T-helper 17 cell (primary cell): ENCODE measurements at places on chromosomes 5 and 9.

GRCh38 chr9:75692309-75692708 lies 198.2 kb upstream of the PCSK5 start:
- no peak for DNase-seq

- DNase-seq: no peak
Observed at GRCh38 chr9:109789556-109789955, 9.6 kb downstream of the PALM2AKAP2 start.

DNA sequence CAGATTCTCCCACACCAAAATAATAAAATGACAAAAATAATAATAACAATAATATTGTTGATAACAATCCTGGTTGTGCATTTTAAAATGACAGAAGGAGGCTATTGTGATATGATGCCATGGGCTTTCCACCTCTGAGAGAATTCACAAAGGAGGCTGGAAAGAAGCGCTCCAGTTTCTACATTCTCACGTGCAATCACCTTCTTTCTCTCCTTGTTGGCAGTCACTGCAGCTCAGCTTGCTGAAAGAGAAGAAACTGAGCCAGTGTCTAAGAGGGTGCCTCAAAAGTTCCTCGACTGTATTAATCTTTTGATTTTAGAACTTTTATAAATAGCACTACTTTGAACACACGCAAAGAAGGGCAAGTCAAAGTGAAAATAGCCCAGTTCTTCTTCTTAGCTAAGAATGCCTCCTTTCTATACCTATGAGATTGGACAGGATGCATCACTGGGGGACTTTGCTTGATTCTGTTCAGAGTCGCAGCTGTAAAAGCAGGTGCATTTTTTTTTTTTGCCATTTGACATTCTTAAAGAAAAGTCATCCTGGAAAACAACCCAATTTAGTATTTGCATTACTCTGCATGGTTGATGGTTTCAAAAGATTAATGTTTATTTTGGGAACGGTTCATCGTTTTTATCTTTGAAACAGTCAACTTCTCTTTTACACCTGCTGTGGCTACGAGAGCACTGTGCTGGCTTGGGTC lies 12.4 kb upstream of the SUB1 start:
- DNase-seq: no peak

- DNase-seq: no peak
Observed at GRCh38 chr9:34545497-34545896, 22.7 kb upstream of the ENHO start.

- DNase-seq: no peak
Observed at GRCh38 chr5:164306662-164307061, 801.2 kb downstream of the MAT2B start.

DNA sequence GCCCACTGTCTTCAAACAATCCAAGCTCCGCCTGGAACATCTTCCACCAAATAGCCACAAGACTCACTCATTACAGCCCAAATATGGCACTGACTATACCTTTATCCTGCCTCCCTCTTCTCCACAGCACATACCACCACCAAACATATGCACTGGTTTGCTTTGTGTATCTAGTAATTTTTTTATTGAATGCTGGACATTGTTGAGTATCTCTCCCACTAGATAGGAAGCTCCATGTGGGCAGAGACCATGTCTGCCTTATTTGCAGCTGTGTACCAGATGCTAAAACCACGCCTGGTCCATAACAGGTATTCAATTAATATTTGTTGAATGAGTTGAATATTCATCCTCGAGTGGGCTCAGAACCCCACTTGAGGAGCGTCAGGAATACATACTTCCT lies 67.2 kb upstream of the FUBP3 start:
- DNase-seq: no peak
